ENCODE measurements at places on chromosomes 11 and 22.

- DNase-seq, result no peak
Observed at GRCh38 chr11:15476371-15476917, 361.7 kb downstream of the INSC start.

GRCh38 chr11:123509737-123510578 lies 79.9 kb downstream of the GRAMD1B start:
- peak; percentile 65 for DNase-seq

DNA sequence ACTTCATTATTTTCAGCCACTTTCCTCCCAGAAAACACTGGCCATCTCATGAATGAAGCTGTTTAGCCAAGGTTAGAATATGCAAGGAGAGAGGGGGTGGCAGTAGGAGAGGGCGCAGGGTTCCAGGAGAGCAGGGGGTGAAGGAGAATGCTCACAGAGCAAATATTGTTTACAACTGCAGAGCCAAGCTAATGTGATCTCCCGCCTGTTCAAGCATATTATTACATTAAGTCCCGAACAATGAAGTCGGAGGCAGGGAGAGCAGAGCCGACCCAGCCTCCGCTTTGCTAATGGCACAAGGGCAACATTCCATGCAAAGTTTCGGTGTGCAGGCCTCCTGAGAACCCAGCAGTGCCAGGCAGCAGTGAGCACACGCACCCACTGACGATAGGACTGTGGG lies 80.1 kb downstream of the MICAL3 start:
- DNase-seq, result no peak

DNA sequence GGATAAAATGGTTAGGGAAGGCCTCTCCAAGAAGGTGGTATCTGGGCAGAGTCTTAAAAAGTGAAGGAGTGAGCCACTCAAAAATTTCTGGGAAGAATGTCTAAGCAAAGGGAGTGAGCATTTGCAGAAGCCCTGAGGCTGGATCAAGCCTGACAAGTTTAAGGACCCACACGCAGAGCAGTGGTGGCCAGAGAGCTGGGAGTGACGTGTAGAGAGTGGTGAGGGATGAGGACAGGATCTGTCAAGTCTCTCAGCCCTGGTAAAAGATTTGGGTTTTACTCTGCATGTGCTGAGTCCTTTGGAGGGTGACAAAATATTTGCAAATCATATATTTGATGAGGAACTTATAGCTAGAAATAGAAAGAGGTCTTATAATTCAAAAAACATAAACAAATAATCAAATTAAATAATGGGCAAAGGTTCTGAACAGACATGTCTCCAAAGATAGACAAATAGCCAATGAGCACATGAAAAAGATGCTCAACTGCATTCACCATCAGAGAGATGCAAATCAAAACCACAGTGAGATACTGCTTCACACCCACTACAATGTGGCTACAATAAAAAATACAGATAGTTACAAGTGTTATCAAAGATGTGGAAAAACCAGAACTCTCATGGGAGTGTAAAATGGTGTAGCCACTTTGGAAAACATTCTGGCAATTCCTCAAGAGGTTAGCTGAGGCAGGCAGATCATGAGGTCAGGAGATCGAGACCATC lies 107.2 kb upstream of the NNMT start:
- no peak for DNase-seq

- DNase-seq, result peak; percentile 52
Observed at GRCh38 chr22:17969701-17970113, 54.7 kb downstream of the MICAL3 start.

GRCh38 chr11:74018331-74019005 lies 9.6 kb upstream of the UCP3 start:
- no peak for DNase-seq

DNA sequence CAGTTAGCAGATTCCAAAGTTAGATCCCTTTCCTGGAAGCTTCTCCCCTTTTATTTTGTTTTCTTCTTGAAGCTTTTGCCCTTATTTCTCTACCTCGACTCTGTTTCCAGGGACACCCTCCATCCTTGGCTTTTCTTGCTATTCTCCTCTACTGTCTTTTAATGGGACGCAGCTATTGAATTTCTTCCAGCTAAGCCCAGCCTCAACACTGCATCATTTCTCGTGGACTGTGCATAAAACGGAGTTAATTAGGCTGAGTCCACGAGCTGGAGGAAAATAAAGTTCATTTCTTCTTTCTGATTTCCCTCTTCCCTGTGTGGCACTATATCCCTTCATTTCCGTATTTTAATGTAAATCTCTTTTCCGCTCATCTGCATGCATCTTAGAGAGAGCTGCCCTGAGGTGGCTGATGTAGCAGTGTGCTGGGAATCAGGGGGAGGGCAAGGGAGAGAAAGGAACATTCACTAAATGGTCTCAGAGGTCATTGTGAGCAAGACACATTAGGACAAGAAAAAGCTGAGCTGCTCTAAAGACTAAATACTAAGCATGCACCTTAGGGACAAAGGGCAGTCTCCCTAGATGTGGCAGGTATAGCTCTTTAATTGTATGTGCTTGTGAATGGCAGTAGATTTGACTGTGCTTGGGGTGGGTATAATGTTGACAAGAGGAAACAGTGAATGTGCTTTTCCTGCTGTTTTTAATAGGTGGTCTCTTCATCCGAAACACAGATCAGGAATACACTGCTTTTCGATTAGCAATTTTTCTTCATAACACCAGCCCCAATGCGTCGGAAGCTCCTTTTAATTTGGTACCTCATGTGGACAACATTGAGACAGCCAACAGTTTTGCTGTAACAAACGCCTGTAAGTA lies 1.9 kb downstream of the GRIA4 start:
- peak; percentile 5 for DNase-seq

GRCh38 chr11:13868710-13869397 lies 93.7 kb upstream of the SPON1 start:
- no peak for DNase-seq

- DNase-seq, result peak; percentile 56
Observed at GRCh38 chr11:124799348-124800225, 619 bp downstream of the MSANTD2 start.

DNA sequence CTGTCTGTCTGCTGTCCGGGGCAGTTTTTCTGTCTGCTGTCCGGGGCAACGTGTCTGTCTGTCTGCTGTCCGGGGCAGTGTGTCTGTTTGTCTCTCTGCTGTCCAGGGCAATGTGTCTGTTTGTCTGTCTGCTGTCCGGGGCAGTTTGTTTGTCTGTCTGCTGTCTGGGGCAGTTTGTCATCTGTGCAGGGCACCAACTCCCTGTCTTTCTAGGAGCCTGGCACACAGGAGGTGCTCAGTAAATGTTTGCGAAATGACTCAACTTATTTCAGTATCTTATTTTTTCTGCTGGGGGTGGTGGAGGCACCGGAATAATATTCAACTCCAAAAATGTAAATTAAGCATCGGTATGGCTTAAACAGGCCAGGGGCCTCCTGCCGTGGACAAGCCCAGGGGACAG lies 12.0 kb upstream of the TTLL12 start:
- no peak for DNase-seq

DNA sequence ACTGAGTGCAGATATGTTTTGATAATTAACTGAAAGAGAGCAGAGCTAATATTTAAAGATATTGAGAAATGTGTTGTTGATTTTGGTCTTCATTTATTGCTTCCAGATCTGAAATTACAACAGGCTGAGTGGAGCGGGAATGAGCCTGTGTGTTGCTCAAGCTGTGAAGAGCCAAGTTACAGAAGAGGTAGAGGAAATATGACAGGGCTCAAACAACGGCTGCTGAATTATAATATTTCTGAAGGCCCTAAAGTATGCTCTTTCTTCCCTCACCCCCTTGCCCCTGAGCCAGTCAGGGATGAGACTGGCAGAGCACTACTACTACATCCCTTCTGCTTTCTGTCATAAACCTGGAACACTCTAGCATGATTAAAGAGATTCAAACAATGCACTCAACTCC lies 115.6 kb downstream of the FANCF start:
- DNase-seq, result no peak

DNA sequence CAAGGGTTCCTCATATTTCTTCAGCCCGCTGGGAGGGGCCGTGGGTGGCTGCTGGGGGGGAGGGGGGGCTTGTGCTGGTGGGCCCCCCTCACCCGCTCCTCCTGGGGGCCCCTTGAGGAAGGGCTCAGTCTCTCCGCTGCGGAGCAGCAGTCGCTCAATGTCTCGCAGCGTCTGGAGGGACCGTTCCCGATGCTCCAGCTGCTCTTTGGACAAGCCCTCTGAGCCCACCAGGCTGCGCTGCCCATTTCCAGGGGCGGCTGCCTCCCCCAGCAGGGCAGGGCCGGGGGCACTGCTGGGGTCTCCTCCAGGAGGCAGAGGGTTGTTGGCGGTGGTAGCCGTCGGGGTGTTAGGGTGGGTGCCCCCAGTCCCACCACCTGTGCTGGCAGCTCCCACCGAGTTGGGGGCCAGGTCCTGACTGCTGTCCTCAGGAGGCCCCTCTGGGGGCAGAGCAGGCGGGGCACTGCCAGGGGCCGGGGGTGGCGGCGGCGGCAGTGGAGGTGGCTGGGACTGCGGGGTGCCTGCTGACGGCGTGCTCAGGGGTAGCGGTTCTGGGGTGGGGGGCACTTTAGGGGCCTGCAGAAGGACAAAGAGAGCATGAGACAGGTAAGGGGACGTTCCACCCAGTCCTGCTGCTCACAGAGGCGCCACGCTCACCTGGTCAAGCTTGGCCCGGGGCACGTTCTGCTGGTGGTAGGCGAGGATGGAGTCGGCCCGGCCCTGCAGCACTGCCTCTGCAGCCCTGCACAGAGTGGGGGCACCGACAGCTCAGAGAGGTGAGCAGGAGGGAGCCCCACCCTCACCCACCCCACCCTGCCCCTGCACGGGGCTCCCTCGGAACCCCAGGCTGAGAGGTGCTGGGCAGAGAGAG lies 18.9 kb downstream of the CXCR5 start:
- DNase-seq, result no peak

GRCh38 chr11:77596626-77597025 lies 6.9 kb downstream of the AQP11 start:
- no peak for DNase-seq

DNA sequence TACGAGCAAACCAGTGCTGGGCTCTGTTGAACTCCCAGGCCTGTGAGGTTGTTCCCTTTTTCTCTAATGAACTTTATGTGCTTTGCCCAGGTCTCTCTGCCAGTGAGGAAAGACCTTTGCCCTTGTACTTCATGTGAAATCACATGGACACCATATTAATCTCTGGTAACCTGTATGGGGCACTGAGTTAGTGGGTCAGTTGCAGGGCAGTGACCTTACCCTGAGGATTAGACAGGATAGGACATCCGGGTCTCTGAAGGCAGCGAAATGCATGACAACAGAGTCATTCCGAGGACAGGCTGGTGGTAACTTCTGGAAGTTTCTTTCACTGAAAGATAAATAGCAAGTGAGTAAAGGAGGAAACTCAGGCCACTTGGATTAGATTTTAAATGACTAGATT lies 93.7 kb downstream of the ZBTB16 start:
- no peak for DNase-seq

DNA sequence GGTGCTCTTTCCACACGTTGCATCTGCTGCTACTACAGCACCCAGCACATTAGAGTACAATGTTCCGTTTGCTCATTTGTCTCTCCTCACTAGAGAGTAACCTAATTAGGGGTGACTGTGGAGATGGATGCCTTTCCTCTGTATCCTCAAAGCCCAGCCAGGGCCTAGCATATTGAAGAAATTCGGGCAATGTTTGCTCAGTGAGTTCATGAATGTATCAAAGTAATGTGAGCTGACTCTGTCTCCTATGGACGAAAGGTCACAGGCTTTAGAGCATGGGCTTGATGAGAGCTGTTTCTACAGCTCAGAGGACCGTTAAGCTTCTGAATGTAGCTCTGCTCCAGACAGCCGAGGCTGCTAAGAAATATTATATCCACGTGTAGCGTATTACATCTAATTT lies 67.5 kb downstream of the C11orf58 start:
- no peak for DNase-seq

DNA sequence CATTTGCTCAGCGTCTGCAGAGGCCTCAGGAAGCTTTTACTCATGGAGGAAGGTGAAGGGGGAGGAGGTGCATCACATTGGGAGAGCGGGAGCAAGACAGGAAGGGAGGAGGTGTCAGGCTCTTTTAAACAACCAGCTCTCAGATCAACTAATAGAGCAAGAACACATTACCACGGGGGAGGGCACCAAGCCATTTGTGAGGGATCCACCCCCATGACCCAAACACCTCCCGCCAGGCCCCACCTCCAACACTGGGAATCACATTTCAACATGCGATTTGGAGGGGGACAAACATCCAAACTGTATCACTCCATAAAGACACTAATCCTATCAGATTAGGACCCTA lies 18.9 kb upstream of the THY1 start:
- no peak for DNase-seq

GRCh38 chr22:49308300-49308699 lies 519.4 kb downstream of the BRD1 start:
- no peak for DNase-seq

GRCh38 chr11:93738647-93739081 lies 2.6 kb downstream of the TAF1D start:
- DNase-seq, result peak; percentile 23

DNA sequence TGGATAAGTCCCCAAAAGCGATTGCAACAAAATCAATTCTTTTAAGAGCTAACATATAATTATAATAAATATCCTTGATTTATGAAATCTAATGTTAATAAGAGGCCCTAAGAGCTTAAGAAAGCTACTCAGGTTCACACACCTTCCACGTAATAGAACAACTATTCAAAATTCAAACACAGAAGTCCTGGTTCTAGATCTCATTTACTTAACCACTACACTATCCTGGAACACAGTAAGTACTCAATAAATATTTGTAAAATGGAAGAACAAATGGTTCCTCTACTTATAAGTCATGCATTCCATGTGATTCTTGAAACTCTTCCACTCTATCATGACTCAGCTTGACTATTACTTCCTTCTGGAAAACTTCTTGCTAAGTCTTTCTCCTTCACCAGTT lies 268.2 kb downstream of the FAM181B start:
- DNase-seq, result no peak

GRCh38 chr11:75233754-75234172 lies 6.8 kb upstream of the TPBGL start:
- peak; percentile 50 for DNase-seq

GRCh38 chr11:21511835-21512440 lies 680.9 kb upstream of the ANO5 start:
- no peak for DNase-seq

DNA sequence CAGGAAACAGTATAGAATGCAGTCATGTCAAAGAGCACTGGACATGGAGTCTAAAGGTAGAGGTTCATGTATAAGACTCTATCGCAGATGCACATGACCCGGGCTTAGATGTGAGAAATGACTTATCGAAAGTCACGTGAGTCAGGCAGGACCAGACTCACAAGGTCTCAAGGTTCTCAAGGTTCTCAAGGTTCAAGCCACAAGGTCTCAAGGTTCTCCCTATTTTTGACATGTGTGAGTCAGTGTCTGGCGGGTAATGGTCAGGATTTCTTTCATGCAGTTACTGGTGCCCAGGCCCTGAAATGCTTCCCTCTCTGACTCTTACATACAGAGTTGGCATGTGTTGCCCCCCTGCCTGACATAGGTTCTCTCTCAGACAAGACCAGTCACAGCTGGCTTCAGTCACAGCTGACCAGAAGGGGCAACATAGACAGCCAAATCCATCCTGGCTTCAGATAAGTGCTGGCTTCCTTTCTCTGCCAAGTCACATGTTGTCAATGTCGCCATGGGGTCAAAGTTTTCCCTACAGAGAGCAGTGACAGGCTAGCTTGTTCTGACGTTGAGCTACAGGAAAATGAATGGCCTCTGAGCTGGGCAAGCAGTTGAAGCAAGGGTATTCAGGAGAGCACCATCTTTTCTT lies 10.1 kb downstream of the CSRP3 start:
- no peak for DNase-seq
